ENCODE measurements at places on chromosomes 13 and 19.

DNA sequence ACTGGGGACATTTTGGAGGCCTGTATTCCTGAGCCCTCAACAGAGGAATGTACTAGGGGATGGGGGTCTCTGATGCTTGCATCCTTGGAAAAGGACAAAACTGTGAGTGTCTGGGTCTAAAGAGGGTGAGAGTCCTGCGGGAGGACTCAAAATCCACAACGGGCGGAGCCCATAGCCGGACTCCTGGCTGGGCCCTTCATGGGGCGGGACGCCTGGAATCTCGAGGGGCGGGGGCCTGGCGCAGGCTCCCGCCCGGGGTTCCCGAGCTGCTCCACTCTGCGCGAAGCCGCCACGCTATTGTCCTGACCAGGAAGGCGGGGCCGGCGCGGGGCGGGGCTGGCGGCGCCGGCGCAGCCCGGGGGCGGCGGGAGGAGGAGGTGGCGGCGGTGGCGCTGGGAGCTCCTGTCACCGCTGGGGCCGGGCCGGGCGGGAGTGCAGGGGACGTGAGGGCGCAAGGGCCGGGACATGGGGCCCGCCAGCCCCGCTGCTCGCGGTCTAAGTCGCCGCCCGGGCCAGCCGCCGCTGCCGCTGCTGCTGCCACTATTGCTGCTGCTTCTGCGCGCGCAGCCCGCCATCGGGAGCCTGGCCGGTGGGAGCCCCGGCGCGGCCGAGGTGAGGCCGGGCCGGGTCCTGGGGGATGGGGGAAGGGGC is at the start of gene APLP1:
Gene APLP1 (plus strand): TSS at position 403 of the 651 bp plus-strand sequence. CDS start 63 bp downstream, at position 466.
- no peaks in the 10 kb centered on the region for H3K36me3 ChIP-seq
- H3K4me3 ChIP-seq = peak within 1 kb of the TSS; percentile 49
- H3K27ac ChIP-seq = no peak within 1 kb of the TSS
- H3K4me1 ChIP-seq = peaks cover 16% of the 10 kb centered on the region
- peak; percentile 79 for DNase-seq
- peaks cover 79% of the 10 kb centered on the region for H3K27me3 ChIP-seq

- DNase-seq = peak; percentile 40
- H3K36me3 ChIP-seq = peaks cover 60% of the 10 kb centered on the region
- no peak overlapping the region for H3K27ac ChIP-seq
- H3K4me1 ChIP-seq = no peaks in the 10 kb centered on the region
- peak overlapping the region; percentile 58 for H3K4me3 ChIP-seq
Observed at GRCh38 chr19:16373989-16374388, 49.4 kb downstream of the KLF2 start.

GRCh38 chr13:20654156-20654555 is 49.3 kb upstream of the IL17D start:
- no peak overlapping the region for H3K27ac ChIP-seq
- no peak overlapping the region for H3K4me3 ChIP-seq
- no peaks in the 10 kb centered on the region for H3K36me3 ChIP-seq
- no peaks in the 10 kb centered on the region for H3K4me1 ChIP-seq
- DNase-seq = no peak

DNA sequence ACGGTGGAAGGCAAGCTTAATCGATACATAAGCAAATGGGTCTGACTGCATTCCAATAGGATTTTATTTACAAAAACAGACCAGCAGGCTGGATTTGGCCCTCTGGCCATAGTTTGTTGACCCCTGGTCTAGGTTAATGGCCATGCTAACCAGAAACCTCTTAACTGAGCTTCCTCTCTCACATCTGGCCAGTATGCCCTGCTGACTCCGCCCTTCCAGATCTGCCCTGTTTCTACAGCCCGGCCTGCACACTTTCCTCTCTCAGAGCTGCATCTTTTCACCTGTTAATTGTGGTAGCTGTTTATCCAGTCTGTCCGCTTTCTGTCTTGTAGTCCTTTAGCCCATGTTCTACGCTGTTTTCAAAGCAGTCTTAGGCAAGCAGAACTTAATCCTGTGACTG is 25.6 kb downstream of the EDNRB start:
- DNase-seq = no peak
- H3K4me3 ChIP-seq = no peak overlapping the region
- no peak overlapping the region for H3K27ac ChIP-seq
- no peaks in the 10 kb centered on the region for H3K27me3 ChIP-seq

DNA sequence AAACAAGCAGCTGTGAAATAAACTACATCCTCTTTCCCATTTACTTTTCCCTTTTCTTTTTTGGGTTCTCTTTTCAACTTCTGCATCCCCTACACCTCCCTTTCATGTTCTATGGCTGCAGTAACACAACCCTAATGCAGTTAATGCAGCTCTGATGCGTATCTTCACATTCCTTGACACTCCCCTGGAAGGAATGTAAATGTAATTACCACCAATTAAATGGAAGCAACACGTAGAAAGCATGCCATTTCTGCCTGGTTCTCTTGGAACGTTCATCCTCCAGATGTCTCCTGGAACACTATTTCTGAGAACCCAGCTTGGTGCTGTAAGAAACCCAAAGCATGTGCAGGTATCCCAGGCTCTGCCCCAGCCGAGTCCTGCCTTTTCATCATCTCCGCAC is 166.8 kb upstream of the FREM2 start:
- H3K4me3 ChIP-seq = no peak overlapping the region
- H3K27ac ChIP-seq = no peak overlapping the region
- no peak for DNase-seq
- H3K36me3 ChIP-seq = no peaks in the 10 kb centered on the region

DNA sequence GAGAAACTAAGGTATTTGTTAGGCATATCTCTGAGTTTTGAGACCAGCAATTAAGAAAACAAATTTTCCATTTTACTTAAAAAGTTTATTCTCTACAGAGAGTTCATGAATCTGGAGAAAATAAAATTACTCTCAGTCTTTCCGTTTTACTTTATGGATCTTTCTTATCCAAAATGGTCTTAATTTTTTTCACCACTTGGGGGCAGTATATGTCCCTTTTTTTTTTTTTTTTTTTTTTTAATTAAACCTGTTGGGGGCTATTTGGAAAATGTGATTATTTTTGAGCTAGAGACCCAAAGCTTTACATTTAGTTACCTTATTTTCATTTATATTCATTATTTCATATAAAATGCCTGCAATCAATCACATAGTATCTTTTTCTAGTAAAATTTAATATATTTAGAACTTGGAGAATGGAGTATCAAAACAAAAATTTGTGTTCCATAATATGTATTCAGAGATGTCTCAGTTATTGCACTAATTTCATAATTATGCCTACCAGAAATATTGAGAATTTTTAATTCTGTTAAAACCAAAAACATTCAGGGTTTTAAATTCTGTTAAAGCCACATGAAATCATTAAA is 27.1 kb downstream of the PIBF1 start:
- DNase-seq = no peak
- no peak overlapping the region for H3K27ac ChIP-seq
- H3K36me3 ChIP-seq = peaks cover 28% of the 10 kb centered on the region
- no peaks in the 10 kb centered on the region for H3K4me1 ChIP-seq
- H3K27me3 ChIP-seq = no peaks in the 10 kb centered on the region
- no peak overlapping the region for H3K4me3 ChIP-seq

DNA sequence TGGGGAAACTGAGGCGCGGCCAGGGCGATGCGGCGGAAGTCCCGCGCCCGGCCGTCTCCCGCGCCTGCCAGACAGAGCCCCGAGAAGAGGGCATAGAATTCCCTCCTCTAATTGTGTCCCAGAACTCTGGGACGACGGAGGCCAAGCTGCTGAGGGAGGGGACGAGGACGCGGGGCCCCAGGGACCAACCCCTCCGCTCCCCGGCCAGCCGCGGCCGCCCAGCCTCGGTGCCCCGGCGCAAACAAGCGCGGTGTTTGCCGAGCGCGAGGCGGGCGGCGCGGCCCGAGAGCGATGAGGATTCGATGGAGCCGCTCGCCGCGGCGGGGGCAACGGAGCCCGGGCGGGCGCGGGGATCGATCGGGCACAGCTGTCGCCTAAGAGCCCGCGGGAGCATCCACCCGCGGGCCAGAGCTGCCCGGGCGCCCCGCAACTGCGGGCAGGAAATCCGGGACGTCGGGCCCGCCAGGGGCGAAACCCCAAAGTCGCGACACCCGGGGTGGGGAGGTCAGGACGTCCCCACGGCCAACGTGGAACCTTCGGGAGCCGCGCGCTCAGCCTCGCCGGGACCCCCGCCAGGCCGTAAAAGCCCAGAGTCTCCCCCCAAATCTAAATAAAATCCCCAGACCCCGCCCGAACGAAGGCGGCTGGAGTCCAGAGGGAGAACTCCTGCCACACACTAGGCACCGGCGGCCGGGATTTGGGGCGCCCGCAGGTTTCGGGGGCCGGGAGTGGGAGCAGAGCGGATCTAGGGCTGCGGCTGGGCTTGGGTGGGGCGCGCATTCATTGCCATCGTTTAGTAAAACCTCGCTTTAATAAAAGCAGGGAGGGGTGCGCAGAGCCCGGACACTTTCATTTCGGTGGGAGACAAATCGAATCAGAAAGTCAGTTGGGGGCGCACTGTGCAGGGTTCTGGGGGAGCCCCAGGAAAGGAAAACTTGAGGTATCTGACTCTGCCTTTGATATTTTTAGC is 3.6 kb upstream of the ONECUT3 start:
- H3K4me1 ChIP-seq = peaks cover 20% of the 10 kb centered on the region
- no peak overlapping the region for H3K4me3 ChIP-seq
- no peaks in the 10 kb centered on the region for H3K36me3 ChIP-seq

- no peak overlapping the region for H3K4me3 ChIP-seq
- no peak for DNase-seq
- no peak overlapping the region for H3K27ac ChIP-seq
- H3K27me3 ChIP-seq = peaks cover 19% of the 10 kb centered on the region
- H3K4me1 ChIP-seq = no peaks in the 10 kb centered on the region
Observed at GRCh38 chr13:79287939-79288795, 117.9 kb downstream of the RBM26 start.

DNA sequence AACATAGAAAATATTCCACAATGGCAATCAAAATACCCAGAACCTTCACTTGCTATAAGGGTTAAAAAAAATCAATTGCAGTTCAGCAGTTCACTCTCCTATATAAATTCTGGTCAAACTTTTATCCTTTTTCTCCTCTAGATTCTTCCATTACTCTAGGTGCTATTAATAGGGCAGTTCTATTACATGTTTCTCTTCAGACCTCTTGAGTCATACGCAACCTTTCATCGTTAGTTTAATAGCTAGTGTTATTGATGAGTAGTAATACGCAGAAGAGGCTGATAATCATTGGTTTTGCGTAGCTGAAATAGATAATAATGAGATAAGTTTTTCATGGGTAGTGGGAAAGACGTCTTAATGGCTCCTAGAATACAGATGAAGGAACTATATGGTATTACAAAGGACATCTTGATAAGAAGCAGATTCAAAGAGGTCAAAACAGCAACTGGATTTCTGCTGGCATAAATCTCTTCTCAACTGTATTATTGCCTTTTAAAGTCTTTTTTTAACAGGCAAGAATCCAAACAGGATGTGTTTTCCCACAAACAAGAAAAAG is 118.3 kb upstream of the STARD13 start:
- no peaks in the 10 kb centered on the region for H3K27me3 ChIP-seq
- no peaks in the 10 kb centered on the region for H3K4me1 ChIP-seq
- DNase-seq = no peak
- H3K36me3 ChIP-seq = no peaks in the 10 kb centered on the region

GRCh38 chr19:53977991-53978731 is 13.3 kb upstream of the CACNG6 start:
- H3K27me3 ChIP-seq = peaks cover 57% of the 10 kb centered on the region
- H3K4me1 ChIP-seq = peaks cover 29% of the 10 kb centered on the region
- no peak overlapping the region for H3K27ac ChIP-seq
- H3K36me3 ChIP-seq = peaks cover 18% of the 10 kb centered on the region
- H3K4me3 ChIP-seq = peak overlapping the region; percentile 48
- peak; percentile 28 for DNase-seq

DNA sequence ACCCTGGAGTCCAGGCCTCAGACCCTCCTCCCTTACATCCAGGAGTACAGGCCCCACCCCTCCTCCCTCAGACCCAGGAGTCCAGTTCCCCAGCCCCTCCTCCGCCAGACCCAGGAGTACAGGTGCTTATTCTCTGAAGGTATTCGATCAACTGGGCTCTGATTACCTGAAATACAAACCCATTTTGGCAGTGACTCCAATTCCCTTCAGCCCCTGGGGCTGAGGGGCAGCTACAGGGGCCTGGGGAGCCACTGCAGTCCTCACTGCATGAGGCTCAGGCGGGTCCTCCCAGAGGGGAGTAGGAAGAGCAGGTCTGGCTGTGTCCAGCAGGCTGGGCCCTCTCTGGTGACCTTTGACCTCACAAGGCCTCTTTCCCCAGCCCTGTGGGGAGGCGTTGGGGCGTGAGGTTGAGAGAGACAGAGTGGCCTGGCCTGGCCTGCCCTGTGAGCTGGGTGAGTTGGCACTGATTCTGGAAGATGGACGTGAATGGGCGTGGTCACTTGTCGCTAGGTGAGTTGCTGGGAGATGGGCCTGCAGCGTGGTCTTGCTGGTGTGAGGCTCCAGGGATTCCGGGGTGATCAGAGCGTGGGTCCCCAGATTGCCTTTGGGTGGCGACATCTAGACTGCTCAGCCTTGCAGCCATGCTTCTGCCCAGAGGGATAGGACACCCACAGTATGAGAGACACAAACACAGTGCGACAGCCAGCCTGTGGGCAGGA is 3.1 kb downstream of the BCAT2 start:
- peaks cover 9% of the 10 kb centered on the region for H3K27me3 ChIP-seq
- no peaks in the 10 kb centered on the region for H3K36me3 ChIP-seq
- no peak overlapping the region for H3K27ac ChIP-seq
- no peak for DNase-seq
- no peak overlapping the region for H3K4me3 ChIP-seq
- H3K4me1 ChIP-seq = peaks cover 35% of the 10 kb centered on the region

GRCh38 chr13:80312967-80313366 is 28.0 kb downstream of the SPRY2 start:
- no peak overlapping the region for H3K4me3 ChIP-seq
- DNase-seq = no peak
- no peaks in the 10 kb centered on the region for H3K36me3 ChIP-seq
- H3K27ac ChIP-seq = no peak overlapping the region

- no peaks in the 10 kb centered on the region for H3K36me3 ChIP-seq
- H3K27ac ChIP-seq = no peak overlapping the region
- peaks cover 29% of the 10 kb centered on the region for H3K27me3 ChIP-seq
Observed at GRCh38 chr13:24127116-24127631, 33.3 kb upstream of the SPATA13 start.

- peaks cover 9% of the 10 kb centered on the region for H3K36me3 ChIP-seq
- DNase-seq = peak; percentile 63
- peaks cover 21% of the 10 kb centered on the region for H3K27me3 ChIP-seq
- H3K4me1 ChIP-seq = peaks cover 78% of the 10 kb centered on the region
Observed at GRCh38 chr19:8702350-8702749, 3.8 kb upstream of the ACTL9 start.

GRCh38 chr19:38656171-38656981 is 8.9 kb downstream of the ACTN4 start:
- H3K27ac ChIP-seq = peak overlapping the region; percentile 81
- H3K4me3 ChIP-seq = peak overlapping the region; percentile 50
- H3K36me3 ChIP-seq = peaks cover 47% of the 10 kb centered on the region
- peaks cover 91% of the 10 kb centered on the region for H3K4me1 ChIP-seq
- peaks cover 5% of the 10 kb centered on the region for H3K27me3 ChIP-seq

GRCh38 chr19:16750081-16750480 is 30.4 kb downstream of the NWD1 start:
- peaks cover 10% of the 10 kb centered on the region for H3K27me3 ChIP-seq
- H3K4me1 ChIP-seq = no peaks in the 10 kb centered on the region
- DNase-seq = no peak
- no peaks in the 10 kb centered on the region for H3K36me3 ChIP-seq
- H3K27ac ChIP-seq = no peak overlapping the region

Measured in activated naive CD4-positive, alpha-beta T cell treated with anti-CD3 and anti-CD28 coated beads, Interleukin-2, amount 10 ng/mL, durations not matched to agents 7 days and 5 days (primary cell).